ENCODE measurements at places on chromosomes 5 and 9.

DNA sequence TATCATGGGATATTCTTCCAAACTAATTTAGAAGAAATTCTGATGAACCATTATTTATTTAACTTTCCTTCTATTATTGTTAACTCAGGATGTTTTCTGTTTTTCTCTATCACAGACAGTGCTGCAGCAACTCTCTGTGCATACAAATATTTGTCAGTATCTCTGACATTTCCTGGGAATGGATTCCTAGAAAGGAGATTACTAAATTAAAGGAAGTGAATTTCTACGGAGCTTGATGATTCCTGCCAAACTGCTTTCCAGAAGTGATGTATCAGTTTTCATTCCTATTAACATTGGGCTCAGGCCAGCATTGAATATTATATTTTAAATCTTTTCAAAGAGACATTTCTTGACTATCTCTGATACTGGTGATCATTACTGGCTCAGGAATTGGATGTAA lies 26.0 kb upstream of the MAST4 start:
- no peak for DNase-seq

DNA sequence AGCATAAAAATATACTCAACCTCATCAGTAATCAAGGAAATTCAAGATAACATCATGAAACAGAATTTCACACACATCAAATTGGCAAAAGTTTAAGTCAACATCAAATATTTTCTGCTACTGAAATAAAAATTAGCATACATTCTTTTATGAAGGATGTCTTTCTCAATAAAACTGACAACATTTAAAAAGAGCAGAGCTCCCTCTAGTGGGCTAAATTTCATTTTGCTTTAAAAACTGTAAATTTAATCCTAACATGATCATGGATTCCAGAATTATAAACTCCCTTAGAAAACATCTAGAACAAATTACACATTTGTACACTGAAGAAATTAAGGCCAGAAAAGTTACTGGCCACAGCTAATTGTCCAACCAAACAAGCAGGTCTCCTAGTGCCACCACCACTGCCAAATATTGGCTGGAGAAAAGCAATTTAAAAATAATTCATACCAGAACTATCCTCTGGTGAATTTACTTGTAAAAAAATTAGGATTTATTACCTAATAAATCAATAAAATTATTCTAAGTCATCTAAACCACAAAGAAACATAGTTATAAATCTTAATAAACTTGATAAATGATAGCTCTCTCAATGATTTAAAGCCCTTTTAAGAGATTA lies 31.2 kb downstream of the DEPDC1B start:
- no peak for DNase-seq

GRCh38 chr5:92629000-92629399 lies 952.0 kb downstream of the NR2F1-AS1 start:
- DNase-seq = no peak

- DNase-seq = no peak
Measured at GRCh38 chr5:90709323-90710155, 150.9 kb downstream of the ADGRV1 start.

DNA sequence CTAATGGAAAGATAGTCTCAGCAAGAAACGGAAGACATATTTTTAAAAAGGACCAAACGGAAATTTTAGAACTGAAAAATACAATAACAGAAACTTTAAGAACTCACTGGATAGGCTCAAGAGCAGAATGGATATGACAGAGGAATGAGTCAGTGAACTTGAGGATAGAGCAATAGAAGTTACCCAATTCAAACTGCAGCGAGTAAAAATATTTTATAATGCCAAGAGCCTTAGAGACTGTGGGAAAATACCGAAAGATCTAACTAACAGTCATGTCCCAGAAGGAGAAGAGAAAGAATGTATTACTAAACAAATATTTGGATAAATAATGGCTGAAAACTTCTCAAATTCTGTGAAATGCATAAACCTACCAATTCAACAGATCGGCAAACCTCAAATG lies 40.8 kb downstream of the ADAMTS2 start:
- no peak for DNase-seq

DNA sequence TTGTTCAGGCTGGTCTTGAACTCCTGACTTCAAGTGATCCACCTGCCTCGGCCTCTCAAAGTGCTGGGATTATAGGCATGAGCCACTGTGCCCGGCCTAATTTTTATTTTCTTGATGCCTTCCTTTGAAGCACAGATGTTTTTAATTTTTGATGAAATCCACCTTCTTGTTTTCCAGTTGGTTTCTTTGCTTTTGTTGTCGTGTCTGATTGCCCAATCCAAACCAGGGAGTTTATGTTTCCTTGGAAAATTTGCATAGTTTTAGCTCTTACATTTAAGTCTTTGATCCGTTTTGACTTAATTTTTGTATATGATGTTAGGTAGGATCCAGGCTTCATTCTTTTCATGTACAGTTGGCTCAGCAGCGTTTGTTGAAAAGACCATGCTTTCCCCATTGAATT lies 15.2 kb downstream of the EHMT1 start:
- DNase-seq = no peak

DNA sequence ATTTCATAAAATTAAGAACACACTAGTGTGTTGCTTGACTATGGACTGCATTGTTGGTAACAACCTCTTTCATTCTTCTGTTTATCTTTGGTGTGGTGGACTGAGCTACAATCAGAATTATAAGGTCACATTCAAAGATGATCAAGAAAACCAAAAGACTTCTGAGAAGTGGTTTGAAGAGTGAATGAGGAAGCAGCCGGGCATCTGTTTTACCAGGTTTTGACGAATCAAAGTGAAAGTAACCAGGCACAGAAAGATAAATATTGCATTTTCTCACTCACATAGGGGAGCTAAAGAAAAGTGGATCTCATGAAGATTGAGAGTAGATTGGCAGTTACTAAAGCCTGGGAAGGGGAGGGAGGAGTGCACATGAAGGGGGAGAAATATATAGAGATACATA lies 589.1 kb downstream of the ZNF608 start:
- DNase-seq = no peak

DNA sequence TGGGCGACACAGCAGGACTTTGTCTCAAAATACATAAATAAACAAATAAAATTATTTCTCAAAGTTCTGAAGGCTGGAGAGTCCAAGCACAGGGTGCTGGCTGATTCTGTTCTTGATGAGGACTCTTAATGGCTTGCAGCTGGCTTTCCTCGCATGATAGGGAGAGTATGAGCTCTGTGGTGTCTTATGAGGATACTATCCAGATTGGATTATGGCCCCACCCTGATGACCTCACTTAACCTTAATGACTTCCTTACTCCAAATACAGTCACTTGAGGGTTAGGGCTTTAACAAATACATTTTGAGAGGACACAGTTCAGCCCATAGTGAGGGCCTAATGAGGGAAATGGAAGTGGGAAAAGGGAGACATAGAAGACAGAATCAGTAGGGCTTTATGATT lies 87.7 kb downstream of the FOCAD start:
- DNase-seq = no peak

DNA sequence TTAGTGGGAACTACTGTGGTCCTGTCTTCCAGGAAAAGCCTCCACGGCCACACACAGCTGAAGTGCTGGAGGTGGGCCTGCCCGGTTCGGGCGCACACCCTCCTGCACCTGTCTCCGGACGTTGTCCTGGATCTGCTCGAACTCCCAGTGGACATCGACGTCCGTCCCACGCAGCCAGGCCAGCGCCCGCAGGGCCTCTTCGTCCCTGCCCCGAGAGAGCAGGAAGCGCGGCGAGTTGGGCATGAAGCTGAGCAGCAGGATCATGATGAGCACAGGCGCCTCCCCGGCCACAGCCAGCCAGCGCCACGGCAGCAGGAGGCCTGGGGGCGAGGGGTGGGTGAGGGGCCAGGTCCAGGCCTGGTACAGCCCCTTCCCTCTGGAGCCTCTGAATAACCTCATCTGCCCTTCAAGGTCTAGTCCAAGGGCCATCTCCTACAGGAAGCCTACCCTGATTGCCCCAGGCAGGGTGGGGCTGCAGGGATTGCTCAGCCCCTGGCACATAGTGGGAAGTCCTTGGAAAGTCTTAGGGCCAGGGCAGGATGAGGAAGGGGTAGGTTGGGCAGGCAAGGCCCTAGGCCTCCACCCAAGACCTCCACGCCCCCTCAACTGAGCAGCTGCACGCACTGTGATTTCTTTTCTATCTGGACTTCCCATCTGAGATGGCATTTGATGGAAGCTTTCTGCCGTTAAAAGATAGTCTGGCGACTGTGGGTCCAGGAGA lies 3.4 kb downstream of the SLC2A6 start:
- DNase-seq = no peak

DNA sequence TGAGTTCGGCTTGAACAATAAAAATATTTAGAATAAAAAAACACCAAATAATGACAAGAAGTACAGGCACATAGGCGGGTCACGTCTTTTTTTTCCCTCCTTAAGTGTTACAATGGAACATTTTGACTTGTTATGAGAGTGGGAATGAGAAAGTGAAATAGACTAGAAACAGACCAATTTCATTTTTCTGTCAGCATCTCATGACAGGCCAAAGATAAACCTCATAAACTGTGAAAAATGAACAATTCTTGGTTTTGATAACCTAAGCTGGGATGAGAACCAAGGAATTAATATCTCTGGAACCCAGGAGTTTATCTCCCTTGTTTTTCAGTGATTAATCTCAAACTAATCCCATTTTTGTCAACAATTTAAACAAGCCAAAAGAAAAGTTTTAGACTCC lies 299.5 kb downstream of the SLIT3 start:
- no peak for DNase-seq

GRCh38 chr5:2879701-2880100 lies 128.2 kb upstream of the IRX2 start:
- DNase-seq = no peak

DNA sequence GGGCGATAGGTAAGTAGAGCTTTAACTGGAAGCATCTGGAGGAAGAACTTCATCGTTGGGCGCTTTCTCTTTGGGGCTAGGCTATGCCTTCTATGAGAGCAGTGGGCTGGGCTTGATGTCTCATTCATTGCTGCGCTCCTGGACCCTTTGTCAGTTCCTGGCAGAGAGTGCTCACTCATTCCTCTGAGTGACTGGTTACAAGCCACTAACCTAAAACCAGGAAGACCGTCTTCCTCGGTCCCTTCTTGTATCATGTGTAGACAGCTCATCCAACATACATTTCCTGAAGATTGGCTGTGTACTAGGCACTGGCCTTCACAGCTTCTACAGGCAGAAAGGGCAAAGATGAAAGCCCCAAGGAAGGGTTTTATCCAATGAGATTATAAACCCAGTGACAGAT lies 6.4 kb downstream of the SWI5 start:
- DNase-seq = no peak

- no peak for DNase-seq
Measured at GRCh38 chr5:1887588-1888360, 5.0 kb upstream of the IRX4 start.

DNA sequence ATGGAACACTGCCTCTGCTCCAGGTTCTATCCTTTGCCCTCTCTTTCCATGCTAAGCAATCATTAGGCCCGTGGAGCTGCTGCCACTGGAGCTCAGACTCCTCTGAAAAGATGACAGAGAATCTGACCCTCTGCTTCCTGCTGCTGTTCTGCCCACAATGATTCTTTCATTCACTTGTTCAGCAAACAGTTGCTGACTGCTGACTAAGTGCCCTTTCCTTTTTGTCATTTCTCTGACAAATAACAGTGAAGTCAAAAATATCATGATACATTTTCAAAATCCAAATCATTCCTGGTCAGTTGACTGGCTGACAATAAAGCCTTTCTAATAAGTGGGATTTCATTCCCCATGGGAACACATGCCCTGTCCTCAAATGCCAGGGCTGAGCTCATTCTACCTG lies 110.1 kb downstream of the SIL1 start:
- DNase-seq = no peak

DNA sequence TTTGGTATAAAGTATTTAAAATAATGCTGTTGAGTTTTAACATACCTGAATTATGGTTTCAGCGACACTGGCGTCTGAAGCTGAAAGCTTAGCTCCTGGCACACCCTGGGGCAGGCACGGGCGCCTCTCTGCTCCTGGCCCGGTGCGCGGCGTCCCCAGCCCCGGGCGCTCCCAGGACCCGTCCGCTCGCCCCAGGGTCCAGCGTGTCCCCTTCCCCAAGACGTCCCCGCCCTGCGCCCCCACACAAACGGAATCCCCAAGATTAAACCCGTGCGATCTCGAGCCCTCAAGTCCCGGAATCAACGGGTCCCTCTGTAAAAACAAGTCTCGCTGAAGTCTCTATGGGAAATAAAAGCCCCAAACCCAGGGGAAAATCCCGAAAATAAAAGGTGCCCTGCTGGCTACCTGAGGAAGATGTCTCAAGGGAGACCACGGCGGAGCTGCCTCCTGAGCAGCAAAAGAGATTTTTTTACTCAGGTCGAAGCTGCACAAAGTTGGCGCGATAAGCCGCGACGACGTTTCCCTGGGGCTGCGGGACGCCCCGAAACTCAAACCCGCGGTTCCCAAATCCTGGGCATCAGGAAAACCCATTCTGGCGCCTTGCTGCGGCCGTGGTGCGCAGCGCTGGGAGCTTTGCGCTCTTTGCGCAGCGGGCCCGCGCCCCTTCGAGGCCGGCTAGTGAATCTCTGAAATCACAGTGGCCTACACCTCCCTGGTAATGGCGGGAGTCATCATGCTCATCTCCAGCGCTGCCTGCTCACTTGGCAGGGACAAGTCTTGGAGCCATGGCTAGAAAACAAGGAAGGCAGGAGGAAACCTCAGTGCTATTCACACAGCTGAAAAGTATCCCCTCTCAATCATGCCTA lies 6.3 kb upstream of the IFNA8 start:
- DNase-seq = no peak

DNA sequence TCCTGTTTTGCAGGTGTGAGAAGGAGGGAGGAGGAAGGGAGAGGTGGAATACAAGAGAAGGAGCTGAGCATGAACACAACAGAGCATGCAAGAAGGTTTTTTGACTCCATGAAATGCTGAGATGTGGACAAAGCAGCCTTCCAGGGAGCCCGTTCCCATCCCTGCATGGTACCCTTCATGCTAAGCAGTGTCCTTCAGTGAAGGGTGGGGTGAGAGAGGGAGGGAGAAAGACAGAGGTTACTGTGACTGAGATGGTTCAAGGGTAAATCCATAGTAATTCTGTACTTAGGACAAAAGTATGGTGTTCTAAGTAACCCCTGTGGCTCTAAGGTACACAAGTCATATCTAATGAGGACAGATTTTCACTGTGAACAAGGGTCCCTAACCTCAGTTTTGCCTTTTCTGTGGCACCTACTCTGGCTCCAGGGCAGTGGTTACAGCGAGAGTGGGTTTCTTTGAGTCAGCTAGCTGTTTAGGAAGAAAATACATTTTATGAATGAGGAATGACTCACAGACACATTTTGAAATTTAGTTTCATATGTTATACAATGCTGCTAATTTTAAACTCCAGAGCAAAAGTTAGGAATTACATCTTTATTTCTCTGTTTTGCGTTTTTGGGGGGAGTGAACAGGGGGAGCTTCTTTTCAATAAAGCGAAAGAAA lies 184.9 kb upstream of the SLC12A2 start:
- DNase-seq = no peak

GRCh38 chr5:142015781-142016533 lies 3.1 kb upstream of the GNPDA1 start:
- DNase-seq = peak; percentile 29

GRCh38 chr5:87746341-87746740 lies 333.6 kb upstream of the CCNH start:
- no peak for DNase-seq

- peak; percentile 58 for DNase-seq
Measured at GRCh38 chr5:149240354-149240998, 31.2 kb upstream of the AFAP1L1 start.
